IPS DF 19.7 (cell line): ENCODE measurements at places on chromosomes 1 and 21.
A peak's percentile ranks its signal among the peaks of the same experiment; 100 is the strongest.

DNA sequence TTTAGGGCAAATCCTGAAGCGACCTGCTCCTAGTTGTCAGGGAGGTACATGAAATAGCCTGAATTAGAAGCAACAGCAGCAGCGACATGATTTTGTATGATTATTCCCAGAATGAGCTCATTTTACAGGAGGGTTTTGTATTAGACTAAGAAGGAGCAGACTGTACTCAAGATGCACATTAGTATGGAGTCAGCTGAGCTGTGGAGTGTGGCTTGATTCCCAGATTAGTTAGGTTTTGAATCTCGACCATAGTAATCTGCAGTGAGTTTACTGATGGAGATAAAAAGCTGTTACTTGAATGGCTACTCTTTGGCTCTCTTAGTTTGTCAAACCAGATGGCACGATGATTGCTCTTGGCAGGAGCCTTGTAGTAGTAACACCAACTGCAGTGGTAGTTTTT, 143.1 kb downstream of the PHTF1 start:
- no peak for DNase-seq

GRCh38 chr1:198320759-198321158, 164.0 kb downstream of the NEK7 start:
- no peak for DNase-seq

GRCh38 chr1:59016390-59016789, 232.5 kb upstream of the JUN start:
- no peak for DNase-seq

GRCh38 chr1:147080006-147080661, 92.1 kb downstream of the PRKAB2 start:
- no peak for DNase-seq

- DNase-seq, result peak; percentile 47
These were observed 529 bp upstream of the PRMT2 start for GRCh38 chr21:46634966-46635323.

DNA sequence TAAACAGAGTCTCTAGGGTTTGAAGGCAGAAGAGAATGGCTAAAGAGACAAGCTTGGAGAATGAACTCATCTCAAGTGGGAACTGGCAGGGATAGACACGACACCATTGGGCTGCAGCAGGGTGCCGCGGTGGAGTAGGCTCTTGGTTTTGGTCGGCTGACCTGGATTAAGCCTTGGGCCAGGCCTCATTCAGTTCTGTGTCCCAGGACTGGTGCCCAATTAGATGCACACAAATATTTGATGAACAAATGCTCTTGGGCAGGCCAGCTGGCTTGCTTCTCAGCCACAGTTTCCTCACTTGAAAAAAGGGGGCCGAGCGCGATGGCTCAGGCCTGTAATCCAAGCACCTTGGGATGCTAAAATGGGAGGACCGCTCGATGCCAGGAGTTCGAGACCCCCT, 53.4 kb upstream of the CITED4 start:
- no peak for DNase-seq

- DNase-seq, result no peak
These were observed 17.7 kb upstream of the TBX15 start for GRCh38 chr1:119005724-119006405.

DNA sequence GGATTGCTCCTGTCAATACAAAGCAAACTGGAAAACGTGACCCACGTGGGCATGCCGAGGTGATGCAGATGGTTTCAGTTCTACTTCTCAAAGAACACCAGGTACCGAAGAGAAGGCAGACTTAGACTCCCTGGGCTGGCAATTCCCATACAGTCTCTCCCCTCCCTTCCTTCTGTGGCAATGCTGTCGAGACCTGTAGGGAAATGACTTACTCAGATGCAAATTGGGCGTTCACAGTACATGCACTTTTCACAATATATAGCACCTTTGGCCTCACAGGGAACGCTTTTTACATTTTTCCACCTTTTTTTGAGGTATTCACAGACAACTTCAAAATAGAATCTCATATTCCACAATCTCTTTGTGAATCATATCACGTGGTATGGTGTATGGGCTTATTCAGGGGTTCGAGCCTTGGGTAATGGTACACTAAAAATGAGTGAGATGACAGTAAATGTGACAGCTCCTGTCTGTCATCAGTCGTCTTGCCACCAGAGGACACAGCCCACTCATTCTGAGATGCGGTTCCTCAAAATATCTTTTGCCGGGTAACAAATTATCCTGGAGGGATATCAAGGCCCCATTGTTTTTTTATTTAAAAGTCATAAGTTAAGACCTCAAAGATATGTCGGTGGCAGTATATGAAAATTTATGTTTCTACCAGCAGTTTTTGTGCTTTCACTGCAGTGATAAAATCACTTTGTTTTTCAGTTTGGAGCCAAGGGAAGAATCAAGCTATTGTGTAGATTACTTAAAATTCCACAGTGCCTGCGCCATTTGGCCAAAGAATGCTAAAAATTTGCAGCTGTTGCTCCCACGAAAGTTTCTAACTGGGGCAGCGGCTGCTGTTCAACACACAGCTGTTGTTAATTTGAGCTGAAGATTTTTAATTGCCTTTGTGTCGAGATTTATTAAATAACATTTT, 168.4 kb downstream of the ZZZ3 start:
- no peak for DNase-seq

- DNase-seq, result no peak
These were observed 57.2 kb upstream of the HMCN1 start for GRCh38 chr1:185676969-185677368.

- DNase-seq, result no peak
These were observed 18.4 kb downstream of the OLIG1 start for GRCh38 chr21:33088384-33088783.

- no peak for DNase-seq
These were observed 9.8 kb upstream of the TCEA3 start for GRCh38 chr1:23434260-23434775.

GRCh38 chr1:183992424-183992823, 45.1 kb downstream of the COLGALT2 start:
- DNase-seq, result no peak

GRCh38 chr21:29135481-29135880, 5.0 kb downstream of the MAP3K7CL start:
- no peak for DNase-seq

- DNase-seq, result no peak
These were observed 174.6 kb downstream of the KCNK2 start for GRCh38 chr1:215256936-215257679.

DNA sequence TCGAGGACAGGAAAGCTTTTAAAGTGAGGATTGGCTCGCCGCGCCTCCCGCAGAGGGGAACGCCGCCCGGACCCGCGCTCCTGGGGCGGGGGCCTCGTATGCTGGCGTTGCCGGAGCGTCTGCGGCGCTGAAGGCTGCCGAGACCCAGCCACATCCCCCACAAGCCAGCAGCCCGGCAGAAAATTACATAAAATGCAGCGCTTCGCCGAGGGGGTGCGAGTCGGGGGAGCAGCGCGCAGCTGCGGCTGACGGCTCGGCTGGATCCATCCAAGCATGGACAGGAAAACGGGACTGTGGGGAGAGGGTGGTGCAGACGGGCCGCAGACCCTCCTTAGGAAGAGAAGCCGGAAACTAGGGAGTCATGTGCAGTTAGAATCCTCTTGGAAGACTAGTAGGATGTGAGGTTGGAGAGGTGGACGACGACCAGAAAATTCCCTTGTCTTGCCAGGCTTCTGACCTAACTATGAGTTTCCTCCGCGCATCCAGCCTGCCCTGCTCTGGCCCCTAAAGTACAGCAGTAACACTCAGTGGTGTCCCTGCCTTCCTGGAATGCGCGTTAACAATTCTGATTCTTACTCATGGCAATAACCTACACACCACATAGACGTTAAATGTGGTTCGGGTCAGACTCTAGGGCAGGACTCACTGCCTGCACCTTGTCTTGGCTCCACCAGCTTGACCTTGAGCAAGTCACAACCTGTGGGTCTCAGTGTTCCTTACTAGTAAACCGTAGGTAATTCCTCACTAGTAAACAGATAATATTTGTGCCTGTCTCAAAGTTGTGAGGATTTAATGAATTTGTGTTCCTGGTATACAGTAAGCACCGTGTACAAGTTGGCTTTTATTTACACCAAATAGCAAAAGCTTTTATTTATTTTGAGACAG, 953 bp upstream of the BRWD1 start:
- no peak for DNase-seq
